ENCODE measurements at places on chromosomes 12 and 14.

DNA sequence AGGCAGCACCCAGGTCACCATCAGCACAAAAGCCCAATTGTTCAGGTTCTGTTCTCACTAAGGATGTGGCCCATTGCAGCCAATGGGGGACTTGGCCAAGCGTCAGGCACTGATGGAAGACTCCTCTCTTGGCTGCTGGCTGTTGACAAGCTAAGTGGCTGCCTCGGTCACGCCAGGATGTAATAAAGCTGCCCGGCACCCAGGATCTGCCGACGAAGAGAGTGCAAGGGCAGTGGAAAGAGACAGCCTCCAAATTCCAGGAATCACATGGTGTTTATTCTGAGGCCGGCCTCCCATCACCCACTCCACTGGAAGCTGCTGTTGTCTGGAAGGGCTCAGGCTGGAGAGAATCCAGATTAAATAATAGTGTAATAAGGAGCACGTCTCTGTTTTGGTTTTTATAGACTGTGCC, 451.8 kb upstream of the TBX3 start:
- DNase-seq: peak; percentile 69

GRCh38 chr12:53862206-53862605, 76.4 kb upstream of the HOXC13 start:
- DNase-seq: no peak

GRCh38 chr12:40953076-40953475, 235.0 kb upstream of the PDZRN4 start:
- DNase-seq: no peak

GRCh38 chr12:117583092-117583491, 221.7 kb upstream of the NOS1 start:
- no peak for DNase-seq

GRCh38 chr12:2624543-2625288, 170.1 kb upstream of the FKBP4 start:
- DNase-seq: no peak

GRCh38 chr12:76781321-76781720, 17.4 kb downstream of the ZDHHC17 start:
- no peak for DNase-seq

DNA sequence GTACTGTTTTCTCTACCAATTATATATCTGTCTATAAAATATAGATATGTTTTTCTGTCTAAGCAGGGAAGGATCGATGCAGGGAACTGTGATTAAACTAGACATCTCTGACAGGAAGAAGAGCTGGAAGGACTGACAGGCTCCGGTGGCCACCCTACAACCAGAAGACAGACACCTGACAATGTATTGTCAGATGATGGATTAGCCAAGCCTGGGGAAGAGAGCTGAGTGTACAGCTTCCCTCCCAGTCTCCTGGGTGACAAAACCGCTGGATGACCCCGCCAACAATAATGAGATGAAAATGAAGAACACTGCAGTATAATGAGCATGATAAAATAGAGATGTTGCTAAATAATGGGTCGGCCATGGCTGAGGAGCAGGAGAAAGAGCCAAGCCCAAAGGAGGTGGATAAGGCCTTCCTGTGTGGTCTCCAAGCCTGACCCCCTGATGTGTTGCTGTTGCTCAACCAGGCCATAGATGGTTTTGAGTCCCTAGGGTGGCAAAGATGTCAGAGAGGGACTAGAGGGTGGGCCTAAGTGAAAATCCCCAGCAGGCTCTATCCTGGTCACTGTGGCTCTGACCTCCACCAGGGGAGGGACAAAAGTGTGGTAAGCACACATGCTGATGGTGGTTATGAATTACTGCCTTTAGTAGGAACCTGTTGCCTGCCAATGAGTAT, 28.2 kb downstream of the DHRS2 start:
- DNase-seq: no peak

GRCh38 chr12:5691943-5692342, 253.1 kb downstream of the ANO2 start:
- DNase-seq: no peak

DNA sequence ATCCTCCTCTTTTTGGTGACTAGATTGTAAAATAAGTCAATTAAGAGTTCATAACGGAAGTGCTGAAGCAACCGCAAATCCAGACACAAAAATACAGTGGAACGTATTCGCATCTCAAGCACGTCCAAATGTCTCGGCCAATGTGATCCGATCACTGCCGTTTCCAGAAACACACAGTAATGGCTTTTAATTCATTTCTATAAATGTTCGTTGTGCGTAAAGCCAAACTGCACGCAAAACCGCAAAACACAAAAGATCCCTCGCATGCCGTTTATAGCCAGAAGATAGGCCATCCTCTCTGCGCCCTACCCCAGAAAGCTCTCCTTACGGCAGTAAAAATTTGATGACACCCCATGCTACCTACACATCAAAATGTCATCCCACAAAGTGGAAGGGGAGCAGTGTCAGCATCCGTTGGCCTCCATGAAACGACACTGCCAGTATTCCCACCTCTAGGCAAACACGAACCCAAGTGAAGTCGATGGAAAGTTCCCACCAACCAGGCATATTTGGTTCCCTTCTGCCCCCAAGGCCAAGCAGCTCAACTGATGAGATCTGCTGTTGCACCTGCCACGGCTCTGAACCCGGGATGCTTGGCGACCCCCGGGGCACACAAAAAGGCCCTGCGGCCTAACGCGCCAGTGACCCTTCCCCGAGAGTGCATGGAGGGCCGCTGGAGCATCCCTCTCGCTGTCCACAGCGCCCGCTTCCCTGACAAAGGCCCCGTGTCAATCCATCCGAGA, 1.4 kb downstream of the HECTD4 start:
- DNase-seq: no peak

DNA sequence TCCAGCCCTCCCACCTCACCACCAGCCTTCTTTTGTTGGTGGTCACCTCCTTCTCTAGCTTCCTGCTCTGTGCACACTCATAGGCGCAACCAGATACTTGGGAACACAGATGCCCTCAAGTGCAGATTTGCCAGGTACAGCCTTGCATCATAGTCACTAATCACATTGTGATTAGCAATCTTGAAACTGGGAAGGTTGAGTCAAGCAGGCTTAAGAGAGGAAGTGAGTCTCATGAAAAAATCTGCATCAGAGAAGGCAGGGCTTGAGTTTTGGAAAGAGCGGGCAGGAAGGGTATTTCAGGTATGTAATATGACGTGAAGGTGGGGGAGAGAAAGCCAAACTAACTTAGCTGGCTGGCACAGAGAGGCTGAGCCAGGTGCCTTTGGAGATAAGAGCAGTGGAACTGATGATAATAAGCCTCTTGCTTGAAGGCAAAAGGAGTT, 2.7 kb upstream of the RABGGTA start:
- no peak for DNase-seq

DNA sequence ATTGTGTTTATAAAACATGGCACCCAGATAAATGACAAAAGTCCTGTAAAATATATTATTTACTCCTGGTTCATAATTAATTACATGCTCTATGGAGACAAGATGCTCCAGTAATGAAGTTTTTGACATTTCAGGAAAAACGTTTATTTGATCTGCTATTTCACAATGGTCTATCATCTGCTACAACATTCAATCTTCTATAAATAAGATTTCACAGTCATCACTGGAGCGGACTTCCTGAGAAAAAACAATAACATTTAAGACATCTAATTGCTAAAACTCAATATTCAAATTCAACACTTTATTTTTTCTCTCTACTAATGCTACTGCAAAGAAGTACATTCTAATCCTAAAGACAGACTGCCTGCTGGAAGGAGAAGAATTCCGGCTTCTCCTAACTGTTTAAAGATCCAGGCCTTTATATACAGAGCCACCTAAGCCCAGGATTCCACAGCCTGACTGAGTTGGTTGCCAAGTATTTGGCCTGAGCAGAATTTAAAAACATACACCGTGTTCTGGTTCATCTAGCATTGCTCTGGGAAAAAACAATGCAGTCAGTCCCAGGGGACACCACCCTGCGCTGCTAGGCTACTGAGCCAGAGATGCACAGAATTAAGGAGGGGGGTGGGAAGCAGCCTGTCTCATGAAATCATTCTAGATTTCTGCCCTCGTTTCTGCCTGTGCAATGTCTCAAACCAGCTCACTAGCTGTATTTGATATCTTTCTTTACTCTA, 58.0 kb downstream of the TMTC1 start:
- peak; percentile 52 for DNase-seq

DNA sequence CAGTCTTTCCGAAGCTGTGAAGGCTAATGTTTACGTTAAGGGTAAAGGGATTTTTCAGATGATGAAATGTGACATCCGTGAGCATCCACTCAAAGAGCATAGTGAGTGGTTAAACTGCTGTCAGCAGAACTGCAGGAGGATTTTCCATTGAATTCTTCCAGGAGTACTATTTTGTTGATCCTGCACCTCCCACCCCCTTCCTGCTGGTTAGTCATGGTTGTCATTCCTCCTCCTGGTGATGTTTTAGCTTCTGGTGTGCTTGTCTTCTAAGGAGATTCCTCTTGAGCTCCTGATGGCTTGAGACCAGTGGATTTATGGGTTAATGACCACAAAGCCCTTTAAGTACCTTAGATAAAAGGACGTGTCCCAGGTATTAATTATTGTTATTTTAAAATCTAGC, 2.4 kb upstream of the GPRC5D start:
- no peak for DNase-seq

DNA sequence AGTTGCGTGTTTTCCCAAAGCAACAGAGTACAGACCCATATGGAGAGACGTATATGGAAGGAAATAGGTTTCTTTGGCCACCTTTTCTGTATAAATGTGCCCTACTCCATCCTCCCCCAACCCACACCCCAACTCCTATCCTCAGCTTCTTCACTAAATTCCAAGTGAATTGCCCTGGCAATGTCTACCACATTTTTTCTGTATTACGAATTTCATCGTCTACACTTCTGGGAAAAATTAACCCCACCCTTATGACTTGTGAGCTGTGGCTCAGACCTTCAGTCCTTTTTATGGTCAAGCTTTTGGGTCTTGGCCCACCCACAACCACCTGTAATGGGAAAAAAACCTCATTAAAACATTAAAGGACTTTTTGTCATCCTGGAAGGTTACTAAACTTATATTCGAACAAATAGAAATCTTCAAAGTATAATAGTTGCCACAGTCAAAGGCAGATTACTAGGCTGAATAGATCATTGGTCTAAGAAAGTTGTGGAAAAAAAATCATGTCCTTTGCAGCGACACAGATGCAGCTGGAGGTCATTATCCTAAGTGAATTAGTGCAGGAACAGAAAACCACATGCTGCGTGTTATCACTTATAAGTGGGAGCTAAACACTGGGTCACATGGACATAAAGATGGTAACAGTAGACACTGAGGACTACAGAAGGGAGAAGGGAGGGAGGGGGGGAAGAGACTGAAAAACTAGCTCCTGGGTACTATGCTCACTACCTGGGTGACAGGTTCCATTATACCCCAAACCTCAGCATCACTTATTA, 15.7 kb upstream of the NFKBIA start:
- DNase-seq: no peak

- DNase-seq: no peak
Measured at GRCh38 chr14:68373124-68373646, 419.7 kb downstream of the ZFP36L1 start.
